ENCODE measurements at places on chromosomes 11 and 22.

DNA sequence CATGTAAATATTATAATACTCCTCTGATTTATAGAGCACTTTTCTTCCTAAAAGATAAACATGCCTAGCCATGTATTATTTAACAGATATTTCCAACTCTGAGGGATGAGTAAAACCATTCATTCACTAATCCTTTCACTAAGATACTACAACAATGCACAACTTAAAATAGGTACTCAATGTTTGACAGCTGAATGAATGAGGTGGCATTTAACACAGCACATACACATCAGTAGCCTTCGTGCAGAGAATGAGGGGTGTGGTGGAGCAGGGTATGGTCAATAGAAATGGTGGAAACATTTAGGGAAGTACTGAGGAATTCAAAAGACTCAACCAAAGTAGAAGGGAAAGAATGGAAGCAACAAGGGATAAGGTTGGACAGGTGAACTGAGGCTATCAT is 46.7 kb upstream of the MTNR1B start:
- no peak for DNase-seq

GRCh38 chr11:126914166-126914565 is 86.4 kb downstream of the KIRREL3 start:
- DNase-seq: no peak

DNA sequence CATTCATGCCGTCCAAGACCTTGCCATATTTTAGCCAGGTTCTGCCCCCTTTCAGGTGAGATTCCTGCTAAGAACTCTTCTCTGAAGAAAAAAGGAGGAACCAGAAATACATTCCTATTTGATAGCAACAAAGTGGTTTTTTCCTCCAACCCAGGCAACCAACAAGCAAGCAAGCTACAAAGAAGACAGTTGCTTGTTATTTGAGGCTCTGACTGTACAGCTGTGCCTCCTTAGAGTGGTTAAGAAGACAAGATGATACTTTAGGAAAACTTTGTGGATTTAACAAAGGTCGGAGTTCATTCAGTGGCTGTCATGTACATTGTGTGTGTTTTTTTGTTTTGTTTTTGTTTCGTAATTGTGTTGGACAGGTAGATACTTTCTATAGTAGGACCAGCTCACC is 21.7 kb downstream of the TEAD1 start:
- no peak for DNase-seq

DNA sequence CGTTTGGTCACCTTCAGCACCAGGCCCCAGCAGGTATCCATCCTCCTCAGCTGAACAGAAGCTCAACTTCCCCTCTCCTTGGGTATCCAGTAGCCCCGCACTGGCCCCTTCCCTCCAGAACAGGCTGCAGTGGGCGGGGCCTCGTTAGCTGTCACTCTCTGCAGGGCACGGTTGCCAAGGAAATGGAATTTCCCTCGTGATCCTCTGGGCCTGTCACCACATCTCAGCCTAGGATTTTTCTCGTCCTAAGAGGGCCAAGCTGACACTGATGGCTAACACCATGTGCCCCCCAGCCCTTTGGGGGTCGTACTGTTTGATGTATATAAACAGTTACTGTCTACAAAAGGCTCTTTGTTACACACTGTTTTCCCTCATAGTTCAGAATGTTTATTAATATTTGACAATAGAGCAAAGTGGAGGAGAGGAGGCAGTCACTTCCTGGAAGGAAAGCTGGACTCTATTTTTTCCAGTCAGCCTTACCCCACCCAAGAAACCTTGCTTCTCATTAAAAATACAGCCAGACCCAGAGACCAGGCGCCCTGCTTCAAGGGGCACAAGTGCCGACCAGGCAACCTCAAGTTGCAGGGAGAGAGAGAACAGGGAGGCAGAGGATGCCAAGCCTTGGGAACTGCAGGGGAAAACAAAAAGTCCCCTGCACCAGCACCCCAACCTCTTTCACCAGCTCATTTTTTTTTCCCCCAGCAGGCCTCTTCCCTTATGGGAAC is 44.5 kb downstream of the FEZ1 start:
- no peak for DNase-seq

DNA sequence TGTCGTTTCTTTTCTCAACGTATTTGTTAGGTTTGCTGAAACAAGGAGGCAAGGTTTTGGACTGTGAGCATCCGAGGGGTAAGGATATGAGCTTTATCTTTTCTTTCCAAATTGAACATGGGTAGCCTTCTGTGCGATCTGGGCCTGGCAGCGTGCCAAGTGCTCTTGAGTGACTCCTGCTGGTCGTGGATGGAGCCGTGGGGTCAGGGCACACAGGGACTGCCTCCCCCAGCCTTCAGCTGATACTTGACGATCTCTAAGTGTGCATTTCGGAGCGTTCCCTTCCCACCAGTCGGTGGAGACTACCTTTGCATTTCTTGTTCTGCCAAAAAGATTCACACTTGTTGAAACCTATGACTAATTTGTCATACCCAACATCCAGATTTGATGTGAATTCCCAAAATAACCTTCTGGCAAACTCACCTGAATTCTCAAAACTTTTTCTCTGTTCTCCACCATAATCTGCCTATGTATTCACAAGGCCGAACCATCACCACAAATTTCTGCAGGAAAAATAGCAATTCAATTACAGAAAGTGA is 40.1 kb upstream of the CLMP start:
- DNase-seq: no peak

- no peak for DNase-seq
These were observed 515.0 kb downstream of the NTM start for GRCh38 chr11:131885431-131885830.

- no peak for DNase-seq
These were observed 1.6 kb downstream of the RTCB start for GRCh38 chr22:32410459-32410858.

- no peak for DNase-seq
These were observed 22.2 kb downstream of the PDHX start for GRCh38 chr11:34938611-34939010.

DNA sequence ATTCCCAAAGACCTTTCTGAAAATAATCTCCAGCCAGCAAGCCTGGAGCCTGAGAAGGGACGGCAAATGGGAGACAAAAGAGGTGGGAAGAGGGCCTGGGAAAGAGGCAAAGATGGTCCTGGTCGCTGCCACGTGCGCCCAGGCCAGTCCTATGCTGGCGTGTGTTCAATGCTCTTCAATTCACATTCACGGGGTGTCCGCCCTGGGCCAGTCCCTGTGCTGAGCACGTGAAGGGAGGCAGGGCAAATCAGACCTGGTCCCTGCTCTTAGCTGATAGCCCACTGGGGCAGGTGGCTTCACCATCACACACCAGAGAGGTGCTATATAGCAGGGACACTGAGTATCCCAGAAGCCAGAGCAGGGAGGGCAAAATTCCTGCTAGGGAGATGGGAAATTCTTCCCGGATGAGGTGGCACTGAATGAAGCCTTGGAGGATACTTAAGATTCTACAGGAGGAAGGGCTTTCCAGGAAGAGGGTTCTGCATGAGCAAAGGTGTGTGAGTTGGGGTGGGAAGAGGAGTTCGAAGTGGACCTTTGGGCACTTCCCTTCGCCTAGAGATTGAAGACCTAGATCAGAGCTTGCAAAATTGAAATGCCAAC is 148.2 kb downstream of the CHST1 start:
- DNase-seq: no peak
